ENCODE measurements at places on chromosomes 16 and 17.

DNA sequence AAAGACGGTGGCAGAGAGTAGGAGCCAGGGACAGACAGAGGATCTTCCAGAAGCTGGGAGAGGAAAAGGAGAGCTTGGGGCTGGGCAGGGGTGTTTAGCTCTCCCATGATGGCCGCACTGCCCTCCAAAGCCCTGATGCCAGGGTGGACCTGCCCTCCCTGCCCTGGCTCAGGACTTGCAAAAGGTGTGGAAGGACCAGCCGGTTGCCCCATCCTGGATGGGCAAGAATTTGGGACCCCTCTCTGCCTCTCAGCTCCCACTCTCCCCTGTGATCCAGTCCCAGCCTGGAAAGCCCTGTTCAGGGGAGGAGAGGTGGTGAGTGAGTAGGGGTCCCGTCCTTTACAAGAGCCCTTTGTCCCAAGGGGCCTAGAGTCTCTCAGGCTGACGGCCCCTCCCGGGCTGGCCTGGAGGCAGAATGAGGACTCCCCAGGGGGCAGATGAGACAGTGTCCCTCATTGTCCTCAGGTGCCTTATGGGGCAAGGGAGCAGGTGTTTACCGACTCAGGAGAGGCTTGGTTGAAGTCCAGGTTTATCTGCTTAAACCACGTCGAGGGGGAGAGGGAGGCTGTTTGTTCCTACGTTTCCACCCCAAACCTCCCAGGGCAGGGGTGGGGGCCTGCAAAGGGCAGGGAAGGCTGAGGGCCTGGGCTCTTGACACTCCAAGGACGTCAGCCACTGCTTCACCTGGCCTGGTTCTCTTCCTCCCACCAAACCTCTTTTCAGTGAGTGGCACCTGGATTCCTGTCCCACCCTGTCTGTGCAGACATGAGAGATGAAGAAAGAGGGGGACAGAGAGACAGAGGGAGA lies 19.3 kb upstream of the ITGA3 start:
- DNase-seq: no peak

DNA sequence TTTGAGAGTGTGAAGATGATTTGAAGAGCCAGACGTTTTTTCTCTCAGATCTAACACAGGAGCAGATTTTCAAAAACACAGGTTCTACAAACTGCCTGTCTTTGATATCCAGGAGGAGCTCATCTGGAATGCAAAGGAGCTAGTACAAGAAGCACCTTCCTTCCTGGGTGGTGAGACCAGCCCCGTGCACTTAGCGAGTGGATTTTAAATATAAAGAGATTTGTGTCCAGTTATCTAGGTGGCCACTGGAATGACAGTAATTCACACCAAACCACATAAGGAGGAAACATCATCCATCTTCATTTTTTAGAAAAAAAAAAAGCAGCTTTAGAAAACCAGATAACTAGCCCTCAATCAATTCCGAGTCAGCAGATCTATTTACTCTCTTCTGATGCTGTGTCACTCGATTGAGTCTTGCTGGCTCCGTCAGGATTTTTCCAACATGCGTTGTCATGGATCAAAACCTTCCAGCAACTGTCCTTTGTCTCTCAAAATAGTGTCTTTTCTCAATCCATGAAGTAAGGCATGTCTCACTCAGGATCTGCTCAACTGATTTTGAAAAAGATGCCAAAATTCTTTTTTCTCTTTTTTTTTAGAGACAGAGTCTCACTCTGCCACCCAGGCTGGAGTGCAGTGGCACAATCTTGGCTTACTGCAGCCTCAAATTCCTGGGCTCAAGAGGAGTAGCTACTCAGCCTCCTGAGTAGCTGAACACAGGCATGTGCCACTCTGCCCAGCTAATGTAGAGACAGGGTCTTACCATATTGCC lies 451.2 kb upstream of the PSMD7 start:
- DNase-seq: no peak

DNA sequence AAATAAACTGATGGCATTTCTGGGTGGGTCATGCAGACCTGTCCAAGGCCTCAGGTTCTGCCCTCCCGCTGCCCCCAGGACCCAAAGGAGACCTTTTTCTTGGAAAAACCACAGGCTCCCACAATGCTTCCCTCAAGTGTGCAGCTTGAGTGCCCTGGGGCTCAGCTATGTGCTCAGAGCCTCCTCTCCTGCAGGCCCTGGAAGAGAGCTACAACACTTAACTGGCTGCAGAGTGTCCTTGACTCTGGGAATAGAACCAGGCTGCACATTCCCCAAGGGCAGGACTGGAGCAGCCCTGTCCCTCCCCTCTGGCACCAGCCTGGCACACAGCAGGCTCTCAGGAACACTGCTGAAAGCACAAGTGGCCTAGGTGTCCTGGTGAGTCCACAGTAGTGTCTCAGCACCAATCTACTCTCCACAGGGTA lies 4.8 kb upstream of the SREBF1 start:
- DNase-seq: no peak

DNA sequence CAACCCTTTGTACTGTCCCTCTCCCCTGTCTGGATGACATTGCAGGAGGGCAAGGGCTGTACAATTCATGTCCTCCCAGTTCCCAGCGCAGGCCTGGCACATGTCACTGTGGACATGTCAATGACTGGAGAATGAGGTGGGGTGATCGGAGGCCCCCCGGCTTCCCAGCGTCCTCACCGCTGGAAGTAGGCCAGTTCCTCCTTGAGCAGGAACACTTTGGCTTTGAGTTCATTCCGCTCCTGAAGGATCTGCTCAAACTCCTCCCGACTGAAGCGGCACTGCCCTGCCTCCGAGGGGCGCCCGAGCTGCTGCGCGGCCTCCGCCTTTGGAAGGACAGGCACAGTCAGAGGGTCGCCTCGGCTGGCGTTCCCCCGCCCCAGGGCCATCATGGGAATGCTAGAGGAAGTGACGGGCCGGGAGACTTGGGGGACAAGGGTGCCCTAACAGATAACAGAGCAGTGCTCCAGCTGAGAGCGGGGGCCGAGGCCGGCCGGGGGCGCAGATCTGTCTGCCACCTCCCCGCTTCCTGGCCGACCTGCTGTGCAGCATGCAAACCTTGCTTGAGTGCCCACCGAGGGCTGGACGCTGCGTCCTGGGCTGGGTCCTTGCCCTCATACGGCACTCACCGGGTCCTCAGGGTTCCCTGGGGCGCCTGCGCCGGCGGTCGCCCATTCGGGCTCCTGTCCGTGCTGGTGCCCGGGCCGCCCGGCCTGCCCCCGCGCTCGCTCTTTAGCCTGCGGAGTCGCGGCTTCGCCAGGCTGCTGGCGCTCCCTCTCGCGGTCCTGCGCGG lies 1.3 kb downstream of the RILP start:
- no peak for DNase-seq

GRCh38 chr16:69311533-69312387 lies 610 bp downstream of the VPS4A start:
- DNase-seq: no peak

DNA sequence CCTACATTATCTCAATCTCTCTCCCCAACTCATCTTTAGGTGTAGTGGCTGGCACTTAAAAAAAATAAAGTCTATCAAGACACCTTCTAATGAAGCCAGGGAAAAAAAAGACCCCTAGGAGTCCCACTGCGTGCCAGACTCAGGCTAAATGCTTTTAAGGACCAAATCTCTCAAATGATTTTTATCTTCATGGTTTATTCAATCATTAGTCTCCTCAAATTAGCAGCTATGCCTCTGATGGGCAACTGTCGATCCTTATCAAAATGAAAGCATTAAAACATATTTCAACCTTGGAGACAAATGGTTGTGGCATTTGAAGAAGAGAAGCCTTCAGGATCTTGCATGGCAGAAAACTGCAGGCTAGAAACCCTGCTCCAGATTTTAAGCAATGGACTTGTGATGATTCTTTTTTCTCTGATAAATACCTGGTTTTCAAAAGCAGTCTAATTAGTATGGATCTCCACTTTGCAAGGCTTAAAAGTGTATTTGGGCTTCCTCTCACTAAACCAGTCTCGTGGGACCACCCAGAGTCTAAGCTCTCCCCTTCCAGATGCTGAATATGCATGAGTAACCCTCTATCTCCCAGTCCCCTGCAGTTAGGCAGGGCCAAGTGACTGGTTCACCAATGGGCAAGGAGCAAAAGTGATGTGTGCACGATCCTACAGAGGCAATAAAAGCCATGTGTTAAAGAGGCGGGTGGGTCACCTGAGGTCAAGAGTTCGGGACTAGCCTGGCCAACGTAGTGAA lies 14.9 kb downstream of the ITPRIPL2 start:
- no peak for DNase-seq

DNA sequence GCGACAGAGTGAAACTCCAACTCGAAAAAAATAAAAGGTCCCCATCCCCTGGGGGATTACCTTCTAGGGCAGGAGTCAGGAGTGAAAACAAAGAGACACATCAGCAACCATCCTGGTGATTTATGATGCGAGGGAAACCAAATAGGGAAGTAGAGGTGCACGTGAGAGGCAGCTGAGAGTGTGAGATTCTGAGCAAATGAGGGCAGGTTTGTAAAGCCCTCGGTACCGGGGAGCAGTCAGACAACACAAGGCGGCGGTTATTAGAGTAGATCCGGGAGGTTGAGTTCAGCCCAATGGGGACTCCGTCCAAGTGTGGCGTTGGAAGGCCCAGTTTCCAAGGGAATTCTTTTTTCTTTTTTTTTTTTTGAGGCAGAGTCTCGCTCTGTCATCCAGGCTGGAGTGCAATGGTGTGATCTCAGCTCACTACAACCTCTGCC lies 7.4 kb upstream of the ARMC7 start:
- no peak for DNase-seq

DNA sequence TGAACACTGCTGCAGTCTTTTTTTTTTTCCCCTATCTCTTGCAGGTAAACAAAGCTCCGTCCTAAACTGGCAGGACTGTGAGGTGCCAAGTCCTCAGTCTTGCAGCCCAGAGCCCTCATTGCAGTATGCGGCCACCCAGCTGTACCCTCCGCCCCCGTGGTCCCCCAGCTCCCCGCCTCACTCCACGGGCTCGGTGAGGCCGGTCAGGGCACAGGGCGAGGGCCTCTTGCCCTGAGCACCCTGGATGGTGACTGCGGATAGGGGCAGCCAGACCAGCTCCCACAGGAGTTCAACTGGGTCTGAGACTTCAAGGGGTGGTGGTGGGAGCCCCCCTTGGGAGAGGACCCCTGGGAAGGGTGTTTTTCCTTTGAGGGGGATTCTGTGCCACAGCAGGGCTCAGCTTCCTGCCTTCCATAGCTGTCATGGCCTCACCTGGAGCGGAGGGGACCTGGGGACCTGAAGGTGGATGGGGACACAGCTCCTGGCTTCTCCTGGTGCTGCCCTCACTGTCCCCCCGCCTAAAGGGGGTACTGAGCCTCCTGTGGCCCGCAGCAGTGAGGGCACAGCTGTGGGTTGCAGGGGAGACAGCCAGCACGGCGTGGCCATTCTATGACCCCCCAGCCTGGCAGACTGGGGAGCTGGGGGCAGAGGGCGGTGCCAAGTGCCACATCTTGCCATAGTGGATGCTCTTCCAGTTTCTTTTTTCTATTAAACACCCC lies 13.8 kb downstream of the IL34 start:
- no peak for DNase-seq

- DNase-seq: no peak
These were observed 20.4 kb upstream of the SMURF2 start for GRCh38 chr17:64682261-64683181.

- DNase-seq: no peak
These were observed 236.3 kb downstream of the KCNJ2 start for GRCh38 chr17:70405492-70406220.

- no peak for DNase-seq
These were observed 222.5 kb downstream of the C16orf78 start for GRCh38 chr16:49596068-49596467.

- DNase-seq: no peak
These were observed 19.9 kb upstream of the MMD start for GRCh38 chr17:55441544-55441943.

DNA sequence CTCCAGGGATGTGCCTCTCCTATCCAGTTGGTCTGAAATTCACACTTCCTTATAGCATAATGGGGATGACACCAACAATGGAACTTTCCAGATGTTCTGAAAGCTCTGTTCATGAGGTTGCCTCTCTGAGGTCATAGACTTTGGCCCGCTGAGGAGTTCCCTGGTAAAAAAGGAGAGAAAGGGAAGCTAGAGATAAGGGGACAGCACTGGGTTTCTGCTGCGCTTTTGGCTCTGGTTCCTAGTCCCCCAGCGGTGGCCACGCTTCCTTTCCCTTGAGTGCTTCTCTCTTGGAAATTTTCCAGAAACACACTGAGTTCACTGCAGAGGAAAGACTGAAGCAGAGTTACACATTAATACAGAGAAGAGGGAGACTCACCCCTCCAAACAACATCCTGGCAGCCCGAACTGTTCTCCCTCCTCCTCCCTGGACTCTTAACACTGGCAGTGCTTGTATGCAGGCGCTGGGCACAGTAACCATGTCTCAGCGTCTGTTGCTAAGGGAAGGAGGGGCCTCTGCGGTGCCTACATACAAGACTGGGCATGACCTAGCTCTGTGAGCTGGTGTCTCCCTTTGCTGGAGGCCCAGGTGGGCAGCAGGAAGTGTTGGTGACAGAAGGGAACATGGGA lies at the start of gene DNAH3:
TSS of gene DNAH3 (minus strand) at position 472 of the 627 bp plus-strand sequence. CDS start 527 bp downstream, outside the sequence.
- no peak for DNase-seq

- DNase-seq: no peak
These were observed 123.2 kb upstream of the ANKFN1 start for GRCh38 chr17:56030009-56030624.

DNA sequence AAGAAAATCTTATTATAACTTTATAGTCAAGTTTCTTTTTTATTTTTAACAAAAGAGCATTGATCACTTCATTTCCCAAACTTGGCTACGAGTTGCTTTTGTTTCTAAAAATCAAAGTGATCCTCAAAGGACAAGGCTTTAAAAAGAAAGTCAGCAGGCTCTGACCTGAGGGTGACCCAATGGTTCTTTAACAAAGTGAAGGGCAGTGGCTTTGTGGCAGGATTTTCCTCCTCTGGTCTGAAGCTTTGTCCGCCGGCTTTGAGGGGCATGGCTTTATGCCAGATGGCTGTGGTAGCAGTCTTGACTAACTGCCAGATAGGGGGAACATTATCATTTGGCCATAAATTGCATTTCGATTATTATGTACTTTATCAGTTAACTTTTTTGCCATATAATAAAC lies 28.5 kb downstream of the IQCK start:
- no peak for DNase-seq

DNA sequence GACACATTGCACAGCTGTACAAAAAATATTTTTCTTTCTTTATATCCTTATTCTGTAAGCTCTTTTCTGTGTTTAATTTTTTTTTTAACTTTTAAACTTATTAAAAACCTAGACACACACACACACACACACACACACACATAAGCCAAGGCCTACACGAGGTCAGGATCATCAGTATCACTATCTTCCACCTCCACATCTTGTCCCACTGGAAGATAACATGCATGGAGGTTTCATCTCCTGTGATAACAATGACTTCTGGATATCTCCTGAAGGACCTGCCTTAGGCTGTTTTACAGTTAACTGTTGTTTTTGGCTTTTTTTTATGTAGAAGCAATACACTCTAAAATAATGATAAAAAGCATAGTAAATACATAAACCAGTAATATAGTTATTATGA lies 71.2 kb downstream of the TNRC6C start:
- no peak for DNase-seq

- DNase-seq: no peak
These were observed 356.4 kb downstream of the FOXL1 start for GRCh38 chr16:86934581-86935375.

DNA sequence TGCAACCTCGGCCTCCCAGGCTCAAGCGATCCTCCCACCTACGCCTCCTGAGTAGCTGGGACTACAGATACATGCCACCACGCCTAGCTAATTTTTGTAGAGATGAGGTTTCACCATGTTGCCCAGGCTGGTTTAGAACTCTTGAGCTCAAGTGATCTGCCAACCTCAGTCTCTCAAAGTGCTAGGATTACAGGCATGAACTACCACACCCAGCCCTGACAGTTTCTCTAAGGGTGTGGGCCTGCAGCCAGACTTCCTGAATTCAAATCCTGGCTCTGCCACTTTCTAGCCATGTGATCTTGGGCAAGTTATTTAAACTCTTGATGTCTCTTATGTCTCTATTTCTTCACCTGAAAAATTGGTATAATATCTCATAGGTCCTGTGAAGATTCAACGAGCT lies 5.6 kb downstream of the CUEDC1 start:
- DNase-seq: no peak
